Suppressor macrophage (primary cell): ENCODE measurements at places on chromosomes 7 and 10.

- no peak for DNase-seq
Measured at GRCh38 chr10:30788307-30788706, 158.8 kb upstream of the LYZL2 start.

GRCh38 chr10:24952707-24953645 is 570 bp upstream of the PRTFDC1 start:
- DNase-seq = peak; percentile 56

- no peak for DNase-seq
Measured at GRCh38 chr10:88903715-88904114, 23.7 kb downstream of the STAMBPL1 start.

- DNase-seq = no peak
Measured at GRCh38 chr10:33484787-33485186, 150.3 kb upstream of the NRP1 start.

- no peak for DNase-seq
Measured at GRCh38 chr10:65838811-65839210, 1087.0 kb upstream of the LRRTM3 start.

- no peak for DNase-seq
Measured at GRCh38 chr10:5467207-5467535, 32.2 kb downstream of the CALML5 start.

DNA sequence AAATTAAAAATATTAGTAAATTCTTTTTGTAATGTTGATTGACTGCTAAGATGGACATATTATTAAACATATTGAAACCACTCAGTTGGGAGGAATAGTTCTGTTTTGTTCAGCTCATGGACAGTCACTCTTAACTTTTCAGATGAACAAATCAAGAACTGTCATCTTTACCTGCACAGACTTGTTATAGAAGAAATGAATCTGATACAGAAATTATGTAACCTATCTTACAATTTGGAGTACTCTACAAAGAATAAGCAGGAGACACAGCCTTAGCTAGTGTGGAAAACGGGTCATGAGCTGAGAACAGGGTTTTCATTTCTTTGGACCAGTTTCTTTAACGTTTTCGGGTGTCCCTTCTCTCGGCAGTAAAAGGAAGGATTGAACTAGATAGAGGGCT is 1.2 kb upstream of the ANLN start:
- no peak for DNase-seq

DNA sequence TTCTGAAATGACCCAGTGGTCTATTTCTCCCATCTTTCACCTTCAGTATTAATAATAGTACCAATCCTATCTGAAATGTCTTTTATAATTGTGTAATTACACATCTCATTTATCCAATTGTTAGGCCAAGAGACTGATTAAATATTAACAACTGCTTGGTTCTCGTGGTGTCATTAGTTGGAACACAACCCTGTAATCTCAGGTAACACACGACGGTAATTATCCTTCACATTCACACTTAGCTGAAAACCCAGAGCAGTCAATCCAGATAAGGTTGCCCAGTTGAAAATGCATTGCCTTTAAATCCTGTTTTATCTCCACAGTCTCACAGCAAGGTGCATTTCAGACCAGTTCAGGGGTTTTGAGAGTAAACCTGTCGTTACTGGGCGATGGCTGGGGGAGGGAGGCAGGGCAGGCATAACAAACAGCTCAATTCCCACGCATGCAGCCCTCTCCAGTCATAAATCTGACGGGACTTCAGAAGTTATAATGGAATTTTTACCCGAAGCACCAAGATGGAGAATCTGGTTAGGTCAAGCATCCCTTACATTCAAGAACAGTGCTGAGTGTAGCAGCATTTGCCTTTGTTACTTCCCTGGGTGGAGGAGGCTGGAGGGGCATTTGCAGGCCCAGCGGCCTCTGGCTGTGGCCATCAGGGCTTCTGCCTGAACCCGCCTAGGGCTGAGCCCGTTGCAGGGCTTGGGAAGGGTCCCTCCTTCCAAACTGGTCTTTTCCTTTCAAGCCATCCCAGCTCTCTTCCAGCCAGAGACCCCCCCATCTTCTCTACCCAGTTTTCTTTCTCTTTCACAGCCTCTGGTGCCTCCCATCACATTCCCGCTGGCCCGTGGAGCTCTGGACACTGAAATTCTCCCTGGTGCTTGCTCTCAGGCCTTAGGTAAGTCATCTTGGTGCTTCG is 201.0 kb upstream of the LYZL2 start:
- DNase-seq = no peak

DNA sequence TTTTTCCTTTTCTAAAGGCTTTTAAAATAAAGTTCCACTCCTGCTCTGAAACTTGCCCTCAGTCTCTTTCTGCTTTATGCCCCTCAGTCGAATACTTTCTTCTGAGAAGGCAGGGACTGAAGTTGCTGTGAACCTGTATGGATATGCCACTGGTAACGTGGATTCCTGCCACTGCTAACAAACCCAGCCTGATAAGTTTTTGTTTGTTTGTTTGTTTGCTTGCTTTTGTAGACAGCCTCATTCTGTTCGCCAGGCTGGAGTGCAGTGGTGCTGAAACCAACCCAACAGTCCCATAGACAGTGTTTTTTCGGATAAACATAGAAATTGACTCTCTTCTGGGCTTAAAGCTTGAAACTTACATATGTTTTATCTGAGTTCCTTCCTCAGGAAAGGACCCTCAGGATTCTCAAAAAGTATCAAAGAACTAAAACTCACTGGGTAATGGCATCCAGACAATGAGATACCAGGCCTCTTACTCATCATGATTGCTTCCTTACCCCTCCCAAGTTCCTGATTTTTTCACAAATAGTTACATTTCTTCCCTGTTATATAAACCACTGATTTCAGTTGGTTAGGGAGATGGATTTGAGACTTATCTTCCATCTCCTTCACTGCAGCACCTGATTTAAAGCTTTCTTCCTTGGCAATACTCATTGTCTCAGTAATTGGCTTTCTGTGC is 273.6 kb downstream of the SDHAF3 start:
- DNase-seq = no peak

DNA sequence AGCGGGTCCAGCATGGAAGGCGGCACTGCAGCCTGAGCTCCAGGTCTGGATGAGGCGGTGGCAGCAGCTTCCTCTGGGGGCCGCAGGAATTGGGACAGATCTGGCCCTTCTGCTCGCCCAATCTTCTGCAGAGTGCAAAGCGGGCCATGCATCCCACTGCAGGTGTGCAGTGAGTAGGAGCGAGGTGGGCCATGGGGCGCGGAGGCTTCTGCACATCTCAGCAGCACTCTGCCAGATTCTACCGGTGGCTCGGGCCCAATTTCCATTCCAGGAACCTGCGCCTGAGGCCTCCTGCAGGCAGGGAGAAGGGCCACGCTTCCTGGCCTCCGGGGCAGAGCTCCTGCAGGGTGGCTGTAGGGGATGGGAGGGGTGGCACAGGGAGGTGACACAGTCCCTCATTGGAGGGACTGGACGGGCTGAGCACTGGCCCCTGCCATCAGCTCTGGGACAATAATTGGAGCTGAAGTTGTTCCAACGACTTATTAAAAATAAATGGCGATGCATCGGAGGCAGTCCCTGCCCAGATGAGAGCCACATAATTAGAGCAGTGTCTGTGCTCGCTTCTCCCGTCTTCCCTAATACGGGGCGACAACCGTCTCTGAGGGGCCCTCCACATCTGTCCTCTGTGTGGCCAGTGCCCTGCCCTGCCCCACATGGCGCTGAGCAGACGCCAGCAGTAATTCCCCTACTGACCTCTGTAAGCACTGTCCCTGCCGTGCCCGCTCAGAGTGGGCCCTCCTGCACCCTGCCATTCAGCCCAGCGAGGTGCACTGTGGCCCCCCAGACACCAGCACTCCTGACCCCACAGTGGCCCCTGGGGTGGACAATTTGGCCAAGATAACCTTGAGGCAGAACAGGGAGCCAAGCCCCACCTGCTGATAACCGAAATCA is 197.5 kb downstream of the ELFN1 start:
- DNase-seq = no peak

- DNase-seq = no peak
Measured at GRCh38 chr7:108140671-108141070, 10.5 kb upstream of the LAMB4 start.

GRCh38 chr10:16520900-16521299 is 779 bp downstream of the C1QL3 start:
- DNase-seq = peak; percentile 46

DNA sequence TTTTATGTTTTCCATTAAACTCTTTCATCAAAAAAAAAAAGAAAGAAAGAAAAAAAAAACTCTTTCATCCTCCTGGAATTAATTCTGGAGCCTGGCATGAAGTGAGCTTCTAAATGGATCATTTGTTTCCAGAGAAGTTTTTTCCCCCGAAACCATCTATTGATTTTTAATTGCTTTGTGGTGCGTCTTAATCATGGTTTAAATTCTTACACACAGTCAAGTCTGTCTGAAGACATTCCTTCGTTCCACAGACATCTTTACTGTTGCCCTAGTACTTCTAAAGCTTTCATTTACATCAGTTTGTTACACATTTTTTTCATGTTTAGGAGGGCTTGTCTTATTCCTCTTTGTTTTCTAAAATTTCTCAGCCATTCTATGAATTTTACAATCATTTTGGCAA is 493.4 kb upstream of the FOXK1 start:
- no peak for DNase-seq

DNA sequence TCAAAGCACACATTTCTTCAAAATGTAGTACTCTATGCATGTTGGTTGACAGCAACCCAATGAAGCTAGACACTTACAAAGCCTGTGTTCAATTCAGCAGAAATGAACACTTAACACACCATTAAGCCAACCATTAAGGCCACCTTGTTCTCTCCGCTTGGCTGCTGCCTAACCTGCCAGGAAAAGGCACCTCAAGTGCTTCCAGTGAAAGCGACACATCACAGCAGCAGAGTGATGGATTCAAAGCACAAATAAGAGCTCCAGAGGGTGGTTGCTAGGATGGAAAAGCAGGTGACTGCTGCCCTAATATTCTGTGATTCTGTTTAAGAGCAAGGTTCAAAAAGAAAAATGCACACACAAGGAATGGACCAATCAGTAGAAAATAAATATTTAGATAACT is 81.5 kb upstream of the GNAI1 start:
- DNase-seq = no peak

DNA sequence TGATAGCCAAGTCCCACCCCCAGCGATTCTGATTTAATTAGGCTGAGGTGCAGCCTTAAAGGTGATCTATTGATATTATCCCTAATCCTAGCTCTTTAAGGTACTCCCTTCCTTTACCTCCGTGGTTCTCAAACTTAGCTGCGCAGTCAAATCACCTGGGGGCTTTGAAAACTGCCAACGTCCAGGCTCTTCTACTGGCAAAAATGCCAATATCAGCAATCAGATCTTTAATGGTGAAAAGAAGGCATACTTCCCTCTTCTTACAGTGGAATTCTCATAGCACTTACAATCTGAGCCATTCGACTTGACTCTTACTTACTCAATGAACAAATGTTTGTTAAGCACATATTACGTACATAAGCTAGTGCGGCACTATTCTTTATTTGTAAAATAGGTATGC is 704 bp upstream of the SLC35B4 start:
- no peak for DNase-seq

DNA sequence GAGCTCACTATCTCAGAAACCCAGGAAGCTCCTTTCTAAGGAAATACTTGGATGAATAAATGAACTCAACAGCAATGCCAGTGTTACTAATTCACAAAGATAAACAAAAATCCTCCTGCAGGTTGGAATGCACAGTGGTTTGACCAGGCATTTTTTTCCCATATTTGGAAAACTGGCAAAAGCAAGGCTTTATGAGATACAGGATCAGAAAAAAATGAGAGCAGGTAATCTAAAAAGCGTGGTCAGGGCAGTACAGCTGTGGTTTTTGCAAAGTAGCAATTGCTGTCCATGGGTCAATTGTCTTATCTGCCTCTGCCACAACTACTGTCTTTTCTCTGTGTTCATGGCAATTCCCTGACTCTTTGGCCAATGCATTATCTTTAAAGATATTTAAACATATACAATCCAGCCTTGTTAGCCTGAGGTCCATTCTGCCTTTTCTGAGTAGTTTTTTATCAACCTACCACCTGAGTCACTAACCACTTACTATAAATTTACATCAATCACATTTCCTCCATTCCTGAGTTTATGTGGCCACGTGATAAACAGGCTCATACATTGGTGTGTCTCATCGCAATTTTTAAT is 564.5 kb upstream of the IGFBP3 start:
- DNase-seq = no peak

DNA sequence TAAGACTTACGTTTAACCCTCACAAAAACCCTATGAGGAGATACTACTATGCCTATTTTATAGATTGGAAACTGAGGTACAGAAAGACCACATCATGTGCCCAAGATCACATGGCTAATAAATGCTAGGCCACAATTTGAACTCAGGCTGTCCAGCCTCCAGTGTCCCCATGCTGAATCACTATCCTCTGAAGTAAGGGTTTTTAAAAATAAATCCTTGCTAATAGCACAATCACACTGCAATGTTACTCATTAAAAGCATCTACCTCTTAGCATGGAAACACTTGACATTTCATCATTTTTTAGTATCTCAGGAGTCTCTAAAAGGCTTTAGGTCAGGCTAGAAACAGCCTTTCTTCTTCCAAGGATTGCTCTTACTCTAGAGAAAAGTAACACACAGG is 50.0 kb upstream of the PPP1R3C start:
- no peak for DNase-seq

- peak; percentile 86 for DNase-seq
Measured at GRCh38 chr10:13984647-13985155, 346.0 kb downstream of the FRMD4A start.
